Stimulated activated CD4-positive, alpha-beta T cell treated with anti-CD3 and anti-CD28 coated beads, Interleukin-4, amount 100 ng/mL, for 4 hours (primary cell): ENCODE measurements at places on chromosomes 16 and 17.

- DNase-seq: no peak
Observed at GRCh38 chr16:87705771-87706277, 60.0 kb downstream of the KLHDC4 start.

GRCh38 chr16:86584071-86584685 is 5.8 kb downstream of the FOXL1 start:
- DNase-seq: no peak

- DNase-seq: no peak
Observed at GRCh38 chr16:46886764-46887523, 2.8 kb downstream of the GPT2 start.

DNA sequence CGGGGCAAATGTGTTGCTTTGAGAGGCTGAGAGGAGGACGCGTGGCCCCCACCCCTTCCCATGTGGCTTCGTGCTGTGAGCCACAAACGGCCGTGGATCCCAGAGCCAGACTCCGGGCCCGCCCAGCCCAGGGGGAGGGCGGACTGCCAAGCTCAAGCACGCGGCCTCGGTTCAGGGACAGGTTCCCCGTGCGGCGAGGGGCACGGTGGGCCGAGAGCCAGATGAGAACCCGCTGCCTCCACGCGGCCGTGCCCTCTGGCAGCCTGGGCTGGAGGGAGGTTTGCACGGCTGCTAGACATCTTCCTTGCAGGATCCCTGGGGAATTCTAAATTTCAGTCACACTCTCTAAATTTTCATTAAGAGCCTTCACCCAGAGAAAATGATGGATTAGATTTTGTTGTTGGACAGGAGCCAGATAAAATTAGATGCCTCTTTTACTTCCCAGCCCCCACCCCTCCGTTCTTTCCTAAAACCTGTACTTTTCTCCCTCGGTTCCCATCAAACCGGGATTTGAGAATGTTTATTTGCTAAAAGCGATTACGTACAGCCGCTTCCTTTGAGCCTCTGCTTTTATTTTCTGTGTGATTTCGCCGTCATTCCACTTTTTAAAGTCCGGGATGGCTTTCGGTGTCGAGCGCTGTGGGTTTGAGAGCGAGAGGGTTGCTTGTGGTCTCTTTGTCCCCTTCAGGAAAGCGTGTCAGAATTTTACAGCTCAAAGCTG is 25.0 kb upstream of the GNG13 start:
- no peak for DNase-seq

GRCh38 chr16:60929-61878 is 7.6 kb downstream of the SNRNP25 start:
- DNase-seq: no peak

- DNase-seq: no peak
Observed at GRCh38 chr17:38864636-38865398, 5.0 kb upstream of the LASP1 start.

DNA sequence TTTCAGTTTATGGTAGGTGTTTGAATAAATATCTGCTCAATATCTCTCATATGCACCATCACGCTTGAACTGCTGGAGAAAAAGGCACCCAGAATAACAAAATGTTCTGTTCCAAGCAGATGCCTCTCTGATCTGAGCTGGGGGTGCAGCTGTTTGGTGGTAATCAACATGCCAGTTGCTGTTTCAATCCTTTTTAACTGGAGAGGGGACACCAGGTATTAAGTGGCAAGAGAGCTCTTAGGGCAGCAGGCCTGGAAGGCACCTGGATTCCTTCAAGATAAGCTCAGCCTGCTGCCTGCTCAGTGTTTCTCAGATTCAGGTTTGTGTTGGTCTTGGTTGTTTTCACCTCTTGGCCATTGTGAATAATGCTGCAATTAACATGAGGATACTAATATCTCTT is 27.2 kb upstream of the VAT1L start:
- DNase-seq: no peak

DNA sequence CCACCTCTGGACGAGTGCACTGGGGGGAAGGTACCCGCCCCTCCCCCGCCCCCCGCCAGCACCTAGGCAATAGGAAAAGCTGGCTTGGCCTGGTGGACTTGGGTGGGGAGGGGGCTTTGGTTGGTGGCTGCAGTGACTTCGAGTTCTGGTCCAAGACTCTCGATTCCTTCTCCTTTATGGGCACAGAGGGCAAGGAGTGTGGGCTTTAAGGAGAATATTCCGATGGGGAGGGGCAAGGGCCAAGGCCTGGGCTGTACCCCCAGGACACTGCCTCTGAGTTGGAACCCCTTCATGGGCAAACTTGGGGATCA is 409 bp downstream of the ACSF2 start:
- DNase-seq: no peak

GRCh38 chr16:14486520-14487303 is 143.3 kb downstream of the PARN start:
- no peak for DNase-seq

GRCh38 chr17:80455336-80455710 is 21.1 kb downstream of the NPTX1 start:
- no peak for DNase-seq

DNA sequence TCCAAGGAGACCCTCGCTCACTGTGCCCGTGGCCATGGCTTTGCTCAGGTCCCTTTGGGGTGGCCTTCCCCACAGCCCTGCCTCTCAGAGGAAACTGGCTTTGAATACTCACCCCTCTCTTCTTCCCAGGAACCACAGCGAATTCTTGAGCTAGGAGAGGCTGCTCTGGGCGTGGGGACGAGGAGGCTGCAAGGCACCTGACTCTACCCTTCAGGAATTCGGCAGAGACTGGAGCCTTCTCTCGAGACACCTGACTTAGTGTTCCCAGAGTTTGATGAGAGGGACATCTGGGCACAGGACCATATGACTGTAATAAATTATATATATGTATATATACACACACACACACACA is 6.2 kb downstream of the LLGL2 start:
- DNase-seq: no peak

DNA sequence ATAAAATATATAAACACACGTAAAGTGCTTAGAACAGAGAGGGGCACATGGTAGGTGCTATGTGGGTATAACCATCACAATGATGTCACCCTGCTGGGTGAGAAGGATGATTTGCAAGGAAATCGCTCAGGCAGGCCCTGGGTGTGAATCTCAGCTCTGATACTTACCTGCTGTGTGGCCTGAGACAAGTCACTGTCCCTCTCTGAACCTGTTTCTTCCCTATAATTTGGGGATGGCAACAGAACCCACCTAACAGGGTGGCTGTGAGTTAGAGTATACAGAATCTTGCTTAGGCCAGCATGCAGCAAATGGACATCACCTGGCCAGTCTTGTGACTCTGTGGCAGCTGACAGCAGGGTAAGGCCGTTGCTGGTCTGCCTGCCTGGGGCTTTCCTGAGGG is 36.6 kb upstream of the ALKBH5 start:
- DNase-seq: no peak
